ENCODE measurements at places on chromosomes 12 and 14. TPM values are rescaled to one million over a fixed set of nuclear protein-coding genes. Genes with fewer than 3 reads are reported as not detected.

LRRC10 gene
- total RNA-seq, result not detected

C12orf60 gene
- total RNA-seq, result 7.2 TPM

DNA sequence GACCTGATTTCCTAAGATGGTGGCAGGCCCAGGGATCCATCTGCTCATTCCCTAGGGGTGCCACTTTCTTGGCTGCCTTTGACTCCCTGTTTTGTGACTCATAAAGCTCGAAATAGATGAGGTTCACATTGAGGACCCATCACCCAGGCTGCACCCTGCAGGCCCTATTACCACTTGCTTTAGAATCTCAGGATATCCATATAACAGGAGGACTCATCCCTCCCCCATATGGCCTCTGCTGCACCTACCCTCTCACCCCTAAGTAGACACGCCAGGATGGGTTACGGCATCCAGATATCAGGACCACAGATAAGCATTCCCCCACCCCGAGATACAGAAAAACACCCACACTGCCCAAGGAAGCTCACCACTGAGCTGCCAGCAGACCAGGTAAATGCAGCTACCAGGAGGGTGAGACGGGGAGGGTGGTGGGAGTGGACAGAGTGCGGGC, 155.7 kb downstream of the DPF3 start:
- no peak for DNase-seq
- no peaks in the 10 kb centered on the region for H3K27me3 ChIP-seq
- peaks cover 51% of the 10 kb centered on the region for H3K4me1 ChIP-seq

- H3K36me3 ChIP-seq, result no peaks in the 10 kb centered on the region
- no peak overlapping the region for H3K4me3 ChIP-seq
- H3K27me3 ChIP-seq, result no peaks in the 10 kb centered on the region
- no peaks in the 10 kb centered on the region for H3K4me1 ChIP-seq
- no peak overlapping the region for H3K27ac ChIP-seq
Observed at GRCh38 chr12:114580306-114580705, 103.7 kb downstream of the TBX3 start.

DNA sequence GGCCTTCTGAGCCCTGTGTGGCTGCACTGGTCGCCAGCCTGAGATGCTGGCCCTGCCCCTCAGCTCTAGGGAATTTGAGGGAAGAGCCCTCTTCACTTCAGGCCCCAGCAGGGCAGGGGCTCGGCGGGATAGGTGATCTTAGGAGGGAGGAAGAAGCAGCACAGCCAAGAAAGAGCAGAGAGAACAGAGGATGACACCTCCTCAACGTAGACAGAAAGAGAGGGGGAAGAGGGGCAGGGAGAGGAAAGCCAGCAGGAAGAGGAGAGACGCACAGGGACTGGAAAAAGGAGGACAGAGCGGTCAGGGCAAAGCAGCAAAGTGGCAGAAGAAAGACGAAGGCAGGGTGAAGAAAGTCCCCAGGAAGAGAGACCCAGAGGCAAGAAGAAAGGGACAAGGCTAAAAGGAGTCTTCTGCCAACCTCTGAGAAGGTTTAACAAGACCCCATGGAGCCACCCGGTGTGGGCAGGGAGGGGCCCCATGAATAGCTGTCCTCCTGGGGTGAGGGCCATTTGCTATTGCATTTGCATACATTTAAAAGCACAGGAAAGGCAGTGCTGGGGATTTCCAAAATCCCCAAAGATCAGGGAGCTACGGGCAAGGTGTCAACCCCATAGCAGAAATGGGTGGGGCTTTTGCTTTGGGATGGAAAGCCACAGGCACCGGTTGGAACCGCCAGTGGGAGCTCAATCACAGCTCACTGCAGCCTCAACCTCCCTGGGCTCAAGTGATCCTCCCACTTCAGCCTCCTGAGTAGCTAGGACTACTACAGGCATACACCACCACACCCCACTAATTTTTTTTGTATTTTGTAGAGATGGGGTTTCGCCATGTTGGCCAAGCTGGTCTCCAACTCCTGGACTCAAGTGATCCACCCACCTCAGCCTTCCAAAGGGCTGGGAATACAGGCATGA, 22.7 kb downstream of the CMKLR1 start:
- no peak overlapping the region for H3K27ac ChIP-seq
- no peaks in the 10 kb centered on the region for H3K27me3 ChIP-seq
- H3K4me1 ChIP-seq, result peaks cover 25% of the 10 kb centered on the region
- no peak for DNase-seq

GRCh38 chr12:38367506-38367905, 50.9 kb downstream of the ALG10B start:
- no peak overlapping the region for H3K27ac ChIP-seq
- no peaks in the 10 kb centered on the region for H3K4me1 ChIP-seq
- no peak overlapping the region for H3K4me3 ChIP-seq
- no peaks in the 10 kb centered on the region for H3K27me3 ChIP-seq

- H3K36me3 ChIP-seq, result no peaks in the 10 kb centered on the region
- no peaks in the 10 kb centered on the region for H3K4me1 ChIP-seq
- no peaks in the 10 kb centered on the region for H3K27me3 ChIP-seq
- H3K27ac ChIP-seq, result no peak overlapping the region
- H3K4me3 ChIP-seq, result no peak overlapping the region
Observed at GRCh38 chr12:57048423-57049118, 1.4 kb downstream of the MYO1A start.

DNA sequence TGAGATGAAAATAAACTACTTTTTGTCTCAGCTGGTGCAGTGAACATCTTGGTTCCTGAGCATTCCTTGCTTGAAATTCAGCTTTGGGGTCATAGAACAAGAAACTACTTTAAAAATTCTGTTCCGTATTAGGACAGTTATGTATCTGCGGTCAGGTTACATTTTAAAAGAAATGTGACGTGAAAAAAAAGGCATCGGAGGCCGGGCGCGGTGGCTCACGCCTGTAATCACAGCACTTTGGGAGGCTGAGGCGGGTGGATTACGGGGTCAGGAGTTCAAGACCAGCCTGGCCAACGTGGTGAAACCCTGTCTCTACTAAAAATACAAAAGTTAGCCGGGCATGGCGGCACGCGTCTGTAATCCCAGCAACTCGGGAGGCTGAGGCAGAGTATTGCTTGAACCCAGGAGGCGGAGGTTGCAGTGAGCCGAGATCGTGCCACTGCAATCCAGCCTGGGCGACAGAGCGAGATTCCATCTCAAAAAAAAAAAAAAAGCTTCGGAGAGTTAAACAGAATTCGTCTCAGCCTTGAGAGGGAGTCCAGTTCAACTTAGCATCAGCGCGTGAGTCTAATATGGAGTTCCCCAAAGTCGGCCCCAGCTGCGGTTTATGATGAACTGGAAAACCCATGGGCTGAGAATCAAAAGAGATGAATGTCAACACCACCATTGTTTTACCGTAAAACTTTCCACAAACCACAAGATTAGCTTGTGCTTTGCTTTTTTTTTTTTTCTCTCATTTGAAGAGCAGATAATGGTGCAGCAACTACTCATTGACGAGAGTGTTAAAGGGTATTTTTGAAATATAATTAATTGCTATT, 2.1 kb upstream of the SLC2A13 start:
- H3K27ac ChIP-seq, result no peak overlapping the region
- no peak for DNase-seq
- H3K4me3 ChIP-seq, result no peak overlapping the region
- peaks cover 9% of the 10 kb centered on the region for H3K4me1 ChIP-seq

Measured in spinal cord (tissue), 10 donors.